ENCODE measurements at places on chromosomes 16 and 17.
A peak's percentile ranks its signal among the peaks of the same experiment; 100 is the strongest.

GRCh38 chr16:49822649-49823370, 33.1 kb downstream of the ZNF423 start:
- no peak for DNase-seq

- peak; percentile 64 for DNase-seq
Observed at GRCh38 chr17:50117202-50118051, 12.5 kb downstream of the SAMD14 start.

GRCh38 chr17:50649042-50649908, 14.6 kb downstream of the ABCC3 start:
- DNase-seq = peak; percentile 23

- DNase-seq = no peak
Observed at GRCh38 chr16:73179705-73180331, 131.9 kb upstream of the ZFHX3 start.

DNA sequence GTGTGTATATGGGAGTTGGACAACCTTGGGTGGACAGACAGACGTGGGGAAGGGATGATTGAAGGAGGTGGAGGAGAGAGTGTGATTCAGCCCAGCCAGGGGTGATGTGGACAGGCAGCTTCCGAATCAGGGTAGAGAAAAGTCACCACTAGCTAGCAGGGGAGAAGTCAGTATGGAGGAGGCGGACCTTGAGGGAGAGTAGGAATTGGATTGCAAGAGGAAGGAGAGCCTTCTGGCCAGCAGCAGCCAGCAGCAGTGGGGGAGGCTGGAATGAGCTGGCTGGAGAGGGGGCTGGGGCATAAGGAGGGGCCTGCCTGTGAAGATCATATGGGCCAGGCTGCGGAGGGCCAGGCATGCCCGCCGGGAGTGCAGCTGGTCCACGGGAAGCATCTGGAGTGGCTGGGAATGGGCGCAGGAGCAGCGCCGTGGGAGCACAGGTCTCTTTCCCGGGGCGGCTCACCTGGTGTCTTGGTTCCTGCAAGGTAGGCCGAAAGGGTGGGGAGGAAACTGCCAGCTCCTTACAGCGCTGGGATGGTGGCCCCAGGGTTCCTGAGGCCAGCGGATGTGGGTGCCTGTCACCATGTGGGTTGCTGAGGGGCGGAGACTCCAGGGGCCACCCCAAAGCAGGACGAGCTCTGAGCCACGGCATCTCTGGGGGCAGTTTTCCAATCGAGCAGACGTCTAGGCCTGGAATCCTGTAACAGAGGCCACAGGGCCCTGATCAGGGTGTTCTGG, 235.3 kb downstream of the SEC14L1 start:
- DNase-seq = peak; percentile 78

- peak; percentile 17 for DNase-seq
Observed at GRCh38 chr17:37447641-37448040, 41.0 kb downstream of the TADA2A start.

DNA sequence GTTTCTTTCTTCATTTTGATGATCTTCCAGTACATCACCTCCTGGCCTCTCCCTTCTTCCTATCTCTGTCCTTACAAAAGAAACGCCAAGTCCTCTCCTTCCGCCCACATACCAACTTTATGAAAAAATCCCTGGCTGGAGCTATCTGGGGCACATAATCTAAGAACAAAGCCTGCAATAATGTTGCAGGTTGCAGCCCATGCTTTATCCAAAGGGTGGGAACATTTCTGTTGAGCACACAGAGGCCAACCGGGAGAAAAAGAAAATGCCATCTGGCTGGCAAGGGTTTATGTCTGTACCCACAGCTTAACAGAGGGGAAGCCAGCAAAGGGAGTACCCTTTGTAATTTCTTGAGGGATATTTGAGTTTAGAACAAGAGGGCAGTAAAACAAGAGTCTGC, 409.6 kb downstream of the SOX9 start:
- DNase-seq = no peak

- no peak for DNase-seq
Observed at GRCh38 chr17:82055965-82056728, 4.4 kb downstream of the GPS1 start.

DNA sequence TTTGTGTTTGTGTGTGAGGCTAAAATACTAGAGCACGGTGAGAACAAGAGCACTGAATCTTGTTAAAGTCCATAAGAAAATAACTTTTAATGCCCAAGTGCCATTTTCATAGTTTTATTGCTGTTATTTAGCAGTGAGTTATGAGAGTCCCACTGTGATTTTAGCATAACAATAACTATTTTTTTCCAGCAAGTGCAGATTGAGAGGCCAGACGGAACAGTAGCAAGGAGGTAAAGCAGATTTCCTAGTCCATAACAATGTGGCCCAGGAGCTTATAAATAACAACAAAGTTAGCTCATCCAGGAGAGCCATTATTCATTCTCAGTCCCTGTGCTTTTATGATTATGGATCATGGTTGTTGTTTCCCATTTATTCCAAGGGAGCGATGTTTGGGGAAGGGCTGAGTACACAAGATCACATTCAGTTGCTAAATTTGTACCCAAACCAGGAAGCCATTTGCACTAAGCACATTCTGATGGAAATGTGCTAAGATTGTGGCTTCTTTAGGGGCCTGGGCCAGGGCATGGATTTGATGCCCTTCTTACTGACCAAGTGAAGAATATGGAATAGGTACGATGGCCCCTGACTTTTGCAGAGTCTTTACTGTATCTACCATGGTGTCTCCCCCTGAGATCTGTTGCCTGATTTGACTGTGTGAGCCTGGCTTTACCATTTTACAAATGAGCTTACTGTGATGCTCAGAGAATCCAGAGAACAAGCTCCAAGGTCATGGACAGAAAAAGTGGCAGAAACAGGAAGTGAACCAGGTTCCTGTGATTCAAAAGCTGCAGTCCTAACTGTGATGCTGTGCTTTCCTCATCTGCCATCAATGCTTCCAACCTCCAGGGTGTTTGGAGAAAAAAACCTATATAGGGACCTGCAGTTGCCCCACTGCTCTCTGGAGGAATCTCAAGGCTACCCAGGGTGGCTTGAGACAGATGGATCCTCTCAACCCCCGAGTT, 204.7 kb upstream of the HSBP1 start:
- DNase-seq = no peak

GRCh38 chr17:1414001-1414574, 14.1 kb upstream of the YWHAE start:
- no peak for DNase-seq

- no peak for DNase-seq
Observed at GRCh38 chr16:82882226-82882625, 255.5 kb downstream of the CDH13 start.
